Fibroblast of the aortic adventitia (primary cell): ENCODE measurements at places on chromosomes 6 and 20. TPM values are rescaled to one million over a fixed set of nuclear protein-coding genes. Genes with fewer than 3 reads are reported as not detected.

GRCh38 chr6:105259913-105260889 is 80.4 kb upstream of the POPDC3 start:
- peak; percentile 43 for DNase-seq

The CGA gene
- total RNA-seq, result not detected in 2 replicates

GRCh38 chr6:14321992-14322772 is 204.6 kb downstream of the CD83 start:
- DNase-seq, result no peak

DNA sequence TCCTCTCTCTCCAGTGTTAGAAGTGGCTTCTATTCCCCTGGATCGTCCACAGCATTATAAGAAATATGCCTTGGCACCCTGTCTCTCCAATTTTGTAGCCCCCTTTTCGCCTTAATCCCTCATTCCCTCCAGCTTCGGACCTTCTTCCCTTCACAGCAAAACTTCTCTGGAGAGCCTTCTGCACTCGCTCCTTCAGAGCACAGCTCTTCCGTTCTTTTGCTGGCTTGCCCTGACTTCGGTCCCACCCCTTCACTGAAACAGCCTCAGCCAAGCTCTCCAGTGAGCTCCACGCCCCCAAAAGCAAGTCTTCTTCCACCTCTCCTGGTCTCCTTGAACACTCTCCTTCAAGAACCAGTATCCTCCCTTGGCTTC is 134.7 kb upstream of the RNF24 start:
- DNase-seq, result peak; percentile 67

The TP53TG5 gene
- 0.09 TPM in 1 of 2 replicates, not detected in the other for total RNA-seq

- no peak for DNase-seq
These were observed 197.4 kb downstream of the ESR1 start for GRCh38 chr6:152004896-152005295.

DNA sequence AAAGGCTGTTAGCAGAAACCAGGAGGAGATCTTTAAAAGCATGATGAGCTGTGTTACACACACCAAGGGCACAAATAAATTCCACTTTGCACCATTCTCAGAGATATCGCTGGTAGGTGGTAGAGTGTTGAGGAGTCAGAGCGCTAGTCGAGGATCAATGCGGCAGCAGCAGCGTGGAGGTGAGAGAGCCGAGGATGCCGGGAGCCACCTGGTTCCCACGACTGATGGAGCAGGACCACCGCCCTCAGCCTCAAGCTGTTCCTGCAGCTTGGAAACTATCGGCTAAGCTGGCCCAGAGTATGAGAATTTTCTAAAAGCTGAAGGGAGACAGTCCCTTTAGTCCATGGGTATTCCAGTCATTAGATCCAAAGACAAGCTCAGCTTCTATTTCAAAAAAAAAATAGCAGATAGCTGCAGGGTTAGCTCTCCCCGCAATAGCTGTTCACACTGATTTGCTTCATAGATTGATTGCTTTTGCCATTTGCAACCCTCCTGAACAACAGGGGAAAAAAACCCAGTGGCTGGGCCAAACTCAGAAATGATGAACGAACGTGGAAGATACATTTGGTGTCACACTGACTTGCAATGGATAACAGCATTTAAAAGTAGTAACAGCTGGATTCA is 106.2 kb downstream of the LCA5 start:
- no peak for DNase-seq

The PCK1 gene
- not detected in 2 replicates for total RNA-seq

The CRISP2 gene
- not detected in 2 replicates for total RNA-seq

DNA sequence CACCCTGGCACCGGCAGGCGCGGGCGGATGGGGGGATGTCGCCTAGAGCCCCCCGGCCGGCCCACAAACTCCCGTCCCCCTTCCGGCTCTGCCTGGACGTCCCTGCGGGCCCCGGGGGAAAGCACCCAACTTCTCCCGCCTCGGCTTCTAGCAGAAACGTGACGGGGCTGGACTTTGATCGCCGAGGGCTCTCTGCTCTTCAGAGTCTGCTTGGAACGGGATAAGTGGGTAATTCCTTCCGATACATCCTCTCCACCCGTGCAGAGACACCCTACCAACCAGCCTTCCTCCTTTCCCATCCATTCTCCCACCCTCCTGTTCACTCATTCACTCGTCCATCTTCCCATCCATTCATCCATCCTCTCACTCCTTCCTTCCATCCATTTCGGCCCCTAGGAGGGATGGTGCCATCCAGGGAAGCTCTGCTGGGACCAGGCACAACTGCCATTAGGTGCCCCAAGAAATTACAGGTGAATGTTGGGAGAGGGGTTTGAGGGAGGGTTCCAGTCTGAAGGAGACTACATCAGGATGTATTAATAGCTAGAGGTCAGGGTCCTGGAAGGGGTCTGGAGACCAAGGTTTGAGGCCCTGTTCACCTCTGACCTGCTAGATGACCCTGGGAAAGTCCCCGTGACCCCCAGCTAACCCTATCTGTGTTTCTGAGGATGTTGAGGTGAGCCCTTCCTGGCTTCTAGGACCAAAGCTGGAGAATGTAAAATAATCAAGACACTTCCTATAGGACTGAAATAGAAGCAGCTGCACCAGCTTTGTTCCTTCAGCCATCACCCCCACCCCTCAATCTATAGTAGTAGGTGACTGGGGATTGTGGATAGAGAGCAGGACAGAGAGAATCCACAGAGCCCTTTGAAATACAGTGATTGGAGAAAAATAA is 538 bp downstream of the TTLL9 start:
- DNase-seq, result no peak

DNA sequence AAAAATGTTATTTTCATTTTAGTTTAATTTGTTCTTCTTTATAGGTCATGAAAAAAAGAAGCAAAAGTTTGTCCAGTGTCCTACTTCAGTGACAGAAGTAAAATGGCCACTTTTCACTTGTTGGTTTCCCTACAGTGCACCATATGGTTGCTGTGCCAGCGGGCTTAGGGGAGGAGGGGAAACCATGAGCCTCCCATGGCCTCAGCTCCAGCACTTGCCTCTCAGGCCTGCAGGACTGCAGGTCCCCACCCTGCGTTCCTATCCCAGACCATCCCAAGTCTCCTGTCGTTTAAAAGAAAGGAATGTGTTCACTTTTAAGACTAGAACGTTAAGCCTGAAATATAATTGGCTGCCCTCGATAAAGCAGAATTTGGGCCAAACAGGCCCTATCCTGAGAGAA is 210.0 kb upstream of the TAB2 start:
- no peak for DNase-seq

DNA sequence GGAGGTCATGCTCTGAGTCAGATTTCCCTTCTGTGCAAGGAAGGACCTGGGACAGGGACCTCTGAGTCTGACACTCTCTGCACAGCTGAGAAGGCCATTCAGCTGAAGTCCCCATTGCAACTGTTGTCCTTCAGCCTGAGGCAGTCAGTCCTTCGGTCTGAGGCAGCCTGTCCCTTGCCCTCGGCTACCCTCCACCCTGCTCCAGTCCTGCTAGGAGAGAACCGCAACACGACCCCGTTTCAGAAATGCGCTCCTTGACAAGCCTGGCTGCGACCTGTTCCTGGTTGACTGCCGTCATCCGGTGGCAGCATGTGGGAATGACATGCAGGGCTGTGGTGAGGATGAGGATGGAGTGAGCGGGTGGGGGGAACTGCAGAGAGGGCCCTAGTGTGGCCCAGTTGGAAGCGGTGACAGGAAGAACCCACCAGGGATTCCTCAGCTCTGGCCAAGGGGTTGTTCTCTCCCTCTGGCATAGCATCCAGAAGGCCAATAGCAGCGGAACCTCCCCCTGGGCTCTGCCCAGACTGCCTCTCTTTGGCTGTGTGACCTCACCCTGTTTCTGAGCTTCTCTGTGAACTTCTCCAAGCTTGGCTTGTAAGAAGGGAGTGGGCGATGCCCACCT is 40.3 kb upstream of the ANGPT4 start:
- peak; percentile 59 for DNase-seq

- DNase-seq, result no peak
These were observed 203.4 kb downstream of the TTLL2 start for GRCh38 chr6:167528239-167528638.

DNA sequence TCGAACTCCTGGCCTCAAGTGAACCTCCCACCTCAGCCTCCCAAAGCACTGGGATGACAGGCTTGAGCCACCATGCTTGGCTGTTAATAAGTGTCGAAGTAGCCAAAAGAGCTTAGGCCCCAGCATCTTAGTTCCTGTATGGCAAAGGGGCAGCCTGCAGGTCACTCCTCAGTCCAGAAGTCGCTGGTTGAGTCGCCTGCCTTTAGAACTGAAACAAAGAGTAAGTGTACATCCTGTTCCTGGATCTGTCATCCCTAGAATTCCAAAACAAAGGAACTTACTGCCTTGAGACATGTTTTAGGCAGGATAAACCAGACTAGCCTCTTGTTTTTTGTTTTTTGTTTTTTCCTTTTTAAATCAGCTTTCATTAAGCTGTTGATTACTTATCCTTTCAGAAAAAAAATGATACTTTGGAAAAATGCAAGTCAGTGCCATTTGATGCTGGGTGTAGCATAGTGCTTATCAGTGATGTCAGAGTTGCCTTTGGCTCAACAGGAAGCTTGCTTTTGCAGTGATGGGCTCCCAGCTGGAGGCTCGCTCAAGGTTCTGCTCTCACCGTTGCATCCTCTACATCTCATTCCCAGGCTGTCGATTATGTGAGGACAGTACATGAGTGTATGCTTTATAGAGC is 9.0 kb downstream of the ACTR5 start:
- peak; percentile 54 for DNase-seq

DNA sequence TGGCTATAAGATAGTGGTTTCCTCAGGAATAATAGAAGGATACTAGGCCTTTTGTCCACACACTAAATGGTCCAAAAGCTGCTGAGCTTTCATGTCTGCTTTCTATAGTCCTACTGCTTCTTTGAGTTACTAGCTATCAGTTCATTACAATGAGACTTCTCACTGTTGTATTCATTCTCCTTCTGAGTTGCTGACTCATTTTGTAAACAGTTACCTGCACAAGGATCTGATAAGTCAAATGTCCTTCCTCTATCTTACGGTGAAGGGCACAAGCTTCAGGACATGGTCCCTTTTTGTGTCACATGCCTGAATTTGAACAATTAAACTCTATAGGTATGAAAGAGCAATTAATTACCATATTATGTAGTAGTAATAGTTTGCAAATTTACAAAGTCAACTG is 90.5 kb downstream of the MAN1A1 start:
- DNase-seq, result no peak

DNA sequence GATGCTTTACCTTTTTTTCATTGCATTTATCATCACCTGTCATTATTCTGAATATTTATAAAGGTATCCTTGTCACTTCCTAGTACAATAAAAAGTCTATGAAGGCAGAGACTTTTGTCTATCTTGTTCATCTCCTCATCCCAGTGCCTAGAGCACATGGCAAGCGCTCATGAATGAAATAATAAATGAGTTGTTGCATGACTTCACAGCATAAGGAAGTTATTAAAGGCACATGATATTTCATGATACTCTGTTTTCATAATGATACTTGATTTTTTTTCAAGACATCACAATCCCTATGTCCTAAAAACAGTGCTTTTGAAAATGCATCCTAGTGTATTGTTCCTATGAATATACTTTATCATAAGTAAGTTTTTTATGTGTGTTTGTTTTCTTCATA is 310.6 kb upstream of the RSPO3 start:
- DNase-seq, result no peak

DNA sequence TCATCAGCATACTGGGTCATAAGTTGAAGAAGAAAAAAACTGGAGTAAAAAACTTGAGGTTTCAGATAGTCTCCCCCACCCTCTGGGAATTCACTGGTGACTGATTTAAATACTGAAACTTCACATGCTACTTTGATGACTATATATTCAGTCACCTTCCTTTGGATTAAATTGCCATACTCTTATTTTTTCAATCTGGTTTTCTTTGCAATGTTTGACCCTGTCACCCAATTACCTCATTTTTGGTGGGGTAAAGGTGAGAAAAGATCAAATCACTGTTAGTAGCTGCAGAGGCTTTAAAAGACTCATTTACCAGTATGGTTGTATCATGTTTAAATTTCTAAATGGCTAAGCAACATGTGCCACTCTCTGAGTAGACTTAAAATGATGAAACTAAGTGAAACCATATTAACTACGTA is 862.7 kb upstream of the FLRT3 start:
- DNase-seq, result no peak

DNA sequence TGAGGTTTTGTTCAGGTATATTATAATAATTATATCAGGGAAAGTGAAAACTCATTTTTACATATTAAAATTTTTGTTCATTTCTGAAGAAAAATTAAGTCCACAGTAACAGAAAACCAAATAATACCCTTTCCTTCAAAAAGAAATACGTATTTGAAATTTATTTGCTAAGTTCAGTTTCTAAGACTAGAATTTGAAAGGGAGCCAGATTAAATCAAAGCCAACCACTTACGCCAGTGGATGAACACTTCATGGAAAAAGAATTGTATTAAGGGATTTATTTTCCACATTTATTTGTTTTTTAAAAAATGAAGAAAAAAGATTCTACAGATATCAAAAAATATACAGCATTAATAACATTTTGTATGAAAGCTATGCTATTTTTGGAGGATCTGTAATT is 654.4 kb downstream of the EYS start:
- no peak for DNase-seq

GRCh38 chr6:108558372-108559096 is 2.2 kb upstream of the FOXO3 start:
- peak; percentile 99 for DNase-seq

The COL11A2 gene
- total RNA-seq, result 0.09 and 0.74 TPM in 2 replicates

DNA sequence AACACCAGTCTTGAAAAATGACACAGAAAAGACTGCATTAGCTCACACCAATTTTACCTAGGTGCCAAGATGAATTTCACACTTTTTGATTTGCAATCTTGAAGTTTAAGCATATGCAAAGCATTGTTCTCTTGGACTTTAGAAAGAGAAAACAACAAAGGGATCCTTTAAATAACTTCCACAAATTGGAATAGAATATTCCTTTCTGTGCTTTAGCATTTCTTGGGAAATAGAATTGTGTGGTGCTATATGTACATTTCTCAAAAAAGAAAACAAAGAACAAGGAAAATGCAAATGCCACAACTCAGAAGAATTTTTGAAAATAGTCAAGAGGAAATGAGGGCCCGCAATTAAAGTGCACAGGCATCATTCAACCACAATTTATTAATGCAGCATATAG is 17.0 kb downstream of the HTR1B start:
- no peak for DNase-seq

DNA sequence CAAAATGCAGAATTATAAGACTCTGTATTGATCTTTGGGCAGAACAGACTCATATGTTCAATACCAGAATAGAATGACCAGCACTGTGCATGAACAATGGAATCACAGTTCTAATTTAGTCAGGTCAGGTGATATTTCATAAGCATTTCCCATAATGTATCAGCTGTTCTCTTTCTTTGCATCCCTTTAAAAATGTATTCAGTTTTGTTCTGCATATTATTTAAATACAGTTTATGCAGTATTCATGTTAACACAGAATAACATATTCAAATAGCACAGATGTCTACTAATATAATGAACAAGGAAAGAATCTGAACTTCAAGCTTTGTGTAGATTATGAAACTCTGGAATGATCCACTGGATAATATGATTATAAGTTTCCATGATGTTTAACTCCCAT is 128.5 kb downstream of the LAMP5 start:
- DNase-seq, result no peak

The GTF2H4 gene
- 3.8 and 12.7 TPM in 2 replicates for total RNA-seq
